H9 (cell line): ENCODE measurements at places on chromosomes 11 and 22.

DNA sequence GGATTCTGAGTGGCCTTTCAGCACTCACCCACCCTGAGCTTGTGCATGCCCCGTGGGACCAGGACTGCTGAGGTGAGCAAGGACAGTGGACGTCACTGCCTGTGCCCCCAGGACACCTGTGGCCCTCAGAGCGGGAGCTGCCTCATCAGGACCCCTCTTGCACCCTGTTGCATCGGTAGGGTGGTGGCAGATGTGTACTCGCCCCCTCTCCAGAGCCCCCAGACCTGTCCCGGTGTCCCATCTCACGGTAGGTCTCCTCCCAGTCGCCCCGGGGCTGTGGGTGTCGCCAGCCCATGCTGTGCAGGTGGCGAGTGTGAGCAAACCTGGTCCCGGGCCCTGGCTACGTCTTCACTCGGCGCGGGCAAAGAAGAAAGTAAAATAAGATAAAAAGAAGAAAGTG is 374.2 kb downstream of the TBC1D22A start:
- no peak for DNase-seq

DNA sequence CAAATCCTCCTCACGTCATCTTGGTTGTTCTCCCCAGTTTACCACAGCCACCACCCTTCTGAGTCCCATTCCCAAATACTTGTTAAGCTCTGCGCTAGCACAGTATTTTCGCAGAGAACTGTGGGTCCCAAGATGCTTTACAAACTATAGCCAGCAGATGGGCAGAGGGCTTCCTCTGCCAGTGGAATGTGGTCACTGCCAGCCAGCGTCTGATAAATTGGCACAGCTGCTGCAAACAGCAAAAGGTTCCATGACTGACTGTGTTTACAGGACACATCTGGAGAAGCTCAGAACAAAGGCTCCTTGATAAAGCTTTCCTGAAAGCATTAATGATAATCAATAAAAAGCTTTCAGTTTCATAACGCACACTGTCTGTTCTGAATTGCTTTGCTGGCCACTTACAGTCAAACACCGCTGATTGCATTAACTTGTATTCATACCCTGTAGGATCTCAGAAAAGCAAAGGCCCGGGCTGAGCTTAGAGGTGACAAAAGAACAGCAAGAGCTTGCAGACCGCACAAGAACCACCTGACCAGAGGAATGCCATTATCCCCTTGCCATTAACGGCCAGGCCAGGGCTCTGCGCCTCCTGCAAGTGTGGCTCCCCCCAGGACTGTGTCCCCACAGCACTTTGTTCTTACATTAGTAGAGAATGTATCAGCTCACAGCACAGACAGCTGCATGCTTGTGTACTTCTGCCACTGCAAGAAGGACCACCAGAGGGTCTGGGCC is 120.6 kb downstream of the MICAL3 start:
- no peak for DNase-seq

DNA sequence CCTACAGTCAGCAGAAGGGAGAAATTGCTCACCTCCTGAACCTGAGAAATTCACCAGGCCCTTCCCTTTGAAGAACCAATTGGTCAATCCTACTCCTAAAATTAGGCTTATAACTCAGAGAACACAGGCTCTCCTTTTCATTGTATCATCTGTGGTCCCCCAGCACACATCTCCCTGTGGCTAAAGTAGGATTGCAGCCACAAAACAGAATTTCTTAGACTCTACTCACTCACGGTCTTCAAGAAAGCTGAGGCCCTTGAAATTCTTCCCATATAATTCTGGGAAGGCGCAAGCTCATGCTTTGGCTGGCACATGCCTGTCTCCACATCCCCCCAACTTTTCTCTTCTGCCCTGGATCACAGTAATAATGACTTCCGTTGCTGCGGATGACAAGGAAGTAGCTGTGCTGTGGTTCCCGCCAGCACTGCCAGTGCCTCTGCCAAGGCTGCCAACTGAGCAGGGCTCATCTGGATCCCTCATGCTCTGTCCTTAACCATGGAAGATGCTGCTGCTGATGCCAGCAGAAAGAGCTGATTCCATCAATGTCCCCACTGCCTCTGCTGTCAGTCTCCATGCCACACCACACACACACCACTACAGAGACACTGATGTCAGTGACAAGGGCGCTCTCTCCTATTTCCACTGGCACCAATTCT is 200.6 kb upstream of the POU2AF2 start:
- DNase-seq = no peak

- no peak for DNase-seq
Observed at GRCh38 chr22:37909766-37910165, 3.7 kb downstream of the MICALL1 start.

DNA sequence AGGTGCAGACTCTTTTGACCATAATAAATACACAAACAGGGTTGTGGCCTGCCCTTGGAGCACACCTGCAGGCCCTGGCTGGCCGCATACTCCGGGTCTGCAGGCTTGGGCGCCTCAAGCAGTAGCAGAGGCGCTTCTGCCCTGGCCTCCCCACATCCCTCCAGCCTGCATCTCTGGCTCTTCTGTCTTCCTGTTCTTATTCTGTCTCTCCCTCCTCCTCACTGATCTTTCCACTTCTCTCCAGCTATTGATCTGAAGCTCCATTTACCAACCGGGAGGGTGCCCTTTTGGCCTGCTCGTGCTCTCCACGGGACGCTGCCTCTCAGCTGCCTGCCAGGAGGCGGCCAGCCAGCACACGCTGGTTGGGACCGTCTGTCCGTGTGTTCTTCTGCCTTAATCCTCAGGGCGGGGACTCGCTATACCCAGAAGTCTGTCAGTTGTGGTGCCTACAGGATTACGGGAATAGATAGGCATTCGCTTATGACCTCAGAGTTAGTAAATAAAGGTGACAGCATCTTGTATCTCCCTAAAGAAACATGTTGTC is 5.2 kb downstream of the UPB1 start:
- DNase-seq = no peak

DNA sequence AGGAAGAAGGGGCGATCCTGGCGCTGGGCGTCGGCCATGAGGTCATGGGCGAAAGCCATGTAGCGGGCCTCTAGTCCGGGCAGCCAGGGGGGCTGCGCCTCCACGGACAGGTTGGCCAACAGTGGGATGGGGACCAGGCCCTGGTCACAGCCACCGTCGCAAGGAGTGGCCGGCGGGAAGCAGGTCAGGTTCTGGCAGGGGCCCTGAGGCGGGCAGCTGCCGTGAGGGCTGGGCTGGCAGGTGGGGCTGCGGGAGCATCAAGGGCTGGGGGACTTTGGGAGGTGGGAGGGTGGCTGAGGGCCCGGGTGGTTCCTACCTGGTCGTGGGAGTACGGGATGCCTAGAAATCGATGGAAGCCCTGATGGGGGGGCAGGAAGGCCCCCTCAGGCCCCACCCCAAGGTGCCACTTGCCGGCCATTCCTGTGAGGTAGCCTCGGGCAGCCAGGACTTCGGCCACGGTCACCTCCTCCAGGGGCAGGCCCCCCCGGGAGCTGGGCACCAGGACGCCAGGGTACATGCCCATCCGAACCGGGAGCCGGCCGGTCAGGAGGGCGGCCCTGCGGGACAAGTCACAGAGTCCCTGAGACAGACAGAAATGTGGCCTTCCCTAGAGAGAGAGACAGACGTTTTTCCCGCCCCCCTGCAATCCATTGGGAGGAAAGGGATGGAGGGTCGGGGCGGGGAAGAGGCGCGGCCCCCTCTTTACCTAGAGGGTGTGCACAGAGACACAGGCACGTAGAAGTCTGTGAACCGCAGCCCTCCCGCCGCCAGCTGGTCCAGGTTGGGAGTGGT is 906 bp downstream of the ARSA start:
- peak; percentile 52 for DNase-seq
